ENCODE measurements at places on chromosomes 1 and 21.

GRCh38 chr1:205236951-205237475 lies 9.3 kb downstream of the TMCC2 start:
- DNase-seq = no peak

DNA sequence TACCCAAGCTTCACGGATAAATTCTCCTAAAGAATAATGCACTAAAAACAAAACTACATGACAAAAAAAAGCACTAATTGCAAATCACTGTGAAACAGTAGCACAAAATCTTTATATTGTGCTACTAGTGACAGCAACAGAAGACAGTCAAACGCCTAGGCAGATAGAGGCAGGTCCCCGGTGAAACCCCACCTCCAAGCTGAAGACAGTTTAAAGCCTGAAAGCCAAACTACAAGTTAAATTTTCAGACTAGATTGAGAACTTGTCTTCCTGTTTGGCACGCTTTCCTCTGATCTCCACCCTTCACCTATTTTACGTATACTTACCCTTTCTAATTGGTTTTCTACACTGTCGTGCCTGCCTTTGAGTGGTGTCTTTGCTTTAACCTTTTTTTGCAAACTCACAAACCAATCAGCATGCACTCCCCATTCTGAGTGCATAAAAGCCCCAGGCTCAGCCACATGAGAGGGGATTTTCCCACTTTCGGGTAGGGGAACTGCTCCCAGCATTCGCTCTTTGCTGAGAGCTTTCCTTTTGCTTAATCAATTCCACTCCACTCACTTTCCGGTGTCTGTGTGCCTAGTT lies 3.6 kb upstream of the BACH1 start:
- no peak for DNase-seq

GRCh38 chr1:245341743-245342142 lies 187.0 kb downstream of the KIF26B start:
- DNase-seq = no peak

GRCh38 chr1:184810735-184811343 lies 56.2 kb upstream of the EDEM3 start:
- DNase-seq = no peak

Data from glutamatergic neuron (in vitro differentiated cells).